Naive thymus-derived CD4-positive, alpha-beta T cell (primary cell): ENCODE measurements at places on chromosomes 6 and 20. TPM values are rescaled to one million over a fixed set of nuclear protein-coding genes. Genes with fewer than 3 reads are reported as not detected.

DNA sequence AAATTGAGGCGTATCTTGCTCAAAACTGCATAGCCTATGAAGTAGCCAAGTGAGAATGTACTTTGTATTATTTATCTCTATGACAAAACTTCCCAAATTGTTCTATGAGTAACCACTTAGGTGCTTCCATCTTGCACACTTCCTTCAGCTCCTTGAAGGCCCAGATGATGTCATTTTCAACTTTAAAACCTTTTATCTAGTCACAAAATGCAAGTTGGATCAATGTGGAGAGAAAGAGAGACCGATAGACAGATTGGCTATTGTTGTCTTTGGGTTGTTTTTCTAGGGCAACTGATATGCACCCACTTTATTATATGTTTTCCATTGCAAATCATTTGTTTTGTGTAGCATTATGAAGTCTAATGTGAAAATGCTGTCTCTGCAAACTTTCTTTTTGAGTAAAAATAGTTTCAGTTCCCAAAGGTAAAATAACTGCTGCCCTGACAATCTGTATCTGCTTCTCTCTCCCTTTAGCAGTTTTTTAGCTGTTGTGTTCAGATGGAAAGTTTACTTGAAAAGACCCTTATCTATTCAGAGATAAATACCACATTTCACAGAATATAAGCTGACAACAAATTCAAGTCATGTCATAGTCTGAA, 73.7 kb upstream of the CITED2 start:
- no peak for DNase-seq

DNA sequence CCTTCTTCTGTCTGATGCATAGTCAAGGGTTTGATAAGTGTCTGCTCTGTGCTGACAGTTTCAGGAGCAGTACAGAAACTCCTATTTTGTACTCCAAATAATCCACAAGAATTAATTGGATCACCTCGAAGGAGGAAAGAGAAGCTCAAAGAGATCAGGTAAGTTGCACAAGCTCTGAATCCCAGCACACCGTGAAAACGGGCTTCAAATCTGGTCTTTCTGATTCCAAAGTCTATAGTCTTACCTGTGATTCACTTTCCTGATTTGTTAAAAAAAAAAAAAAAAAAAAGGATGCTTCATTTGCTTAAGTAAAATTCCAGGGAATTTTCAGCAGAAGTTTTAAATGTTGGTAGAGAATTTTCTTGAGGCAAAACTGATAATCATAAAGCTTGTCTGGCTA, 155.8 kb upstream of the ESR1 start:
- DNase-seq, result no peak

DNA sequence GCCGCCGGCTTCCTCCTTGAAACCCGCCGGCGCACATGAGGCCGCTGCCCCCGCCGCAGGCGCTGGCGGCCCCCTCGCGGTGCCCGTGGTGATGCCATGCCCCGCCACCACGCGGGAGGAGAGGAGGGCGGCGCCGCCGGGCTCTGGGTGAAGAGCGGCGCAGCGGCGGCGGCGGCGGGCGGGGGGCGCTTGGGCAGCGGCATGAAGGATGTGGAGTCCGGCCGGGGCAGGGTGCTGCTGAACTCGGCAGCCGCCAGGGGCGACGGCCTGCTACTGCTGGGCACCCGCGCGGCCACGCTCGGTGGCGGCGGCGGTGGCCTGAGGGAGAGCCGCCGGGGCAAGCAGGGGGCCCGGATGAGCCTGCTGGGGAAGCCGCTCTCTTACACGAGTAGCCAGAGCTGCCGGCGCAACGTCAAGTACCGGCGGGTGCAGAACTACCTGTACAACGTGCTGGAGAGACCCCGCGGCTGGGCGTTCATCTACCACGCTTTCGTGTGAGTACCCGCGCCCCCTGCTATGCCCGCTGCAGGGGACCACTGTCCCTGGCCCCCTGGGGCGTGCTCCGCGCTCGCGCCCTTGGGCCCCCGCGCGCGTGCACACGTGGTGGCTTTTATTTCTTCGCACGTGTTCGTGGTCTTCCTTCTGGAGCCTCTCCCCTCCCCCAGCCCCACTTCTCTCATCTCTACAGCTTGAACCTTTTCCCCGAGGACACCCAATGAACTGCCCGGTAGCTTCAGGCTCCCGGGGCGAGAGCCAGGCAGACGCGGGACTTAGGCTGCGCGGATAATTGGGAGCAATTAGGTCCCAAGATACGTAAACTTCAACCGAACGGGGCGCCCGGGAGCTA, 453 bp downstream of the KCNQ5 start:
- peak; percentile 51 for DNase-seq

GRCh38 chr6:100839419-100839818, 41.7 kb downstream of the ASCC3 start:
- DNase-seq, result no peak

- DNase-seq, result no peak
Observed at GRCh38 chr20:13671512-13671911, 32.8 kb upstream of the TASP1 start.

DNA sequence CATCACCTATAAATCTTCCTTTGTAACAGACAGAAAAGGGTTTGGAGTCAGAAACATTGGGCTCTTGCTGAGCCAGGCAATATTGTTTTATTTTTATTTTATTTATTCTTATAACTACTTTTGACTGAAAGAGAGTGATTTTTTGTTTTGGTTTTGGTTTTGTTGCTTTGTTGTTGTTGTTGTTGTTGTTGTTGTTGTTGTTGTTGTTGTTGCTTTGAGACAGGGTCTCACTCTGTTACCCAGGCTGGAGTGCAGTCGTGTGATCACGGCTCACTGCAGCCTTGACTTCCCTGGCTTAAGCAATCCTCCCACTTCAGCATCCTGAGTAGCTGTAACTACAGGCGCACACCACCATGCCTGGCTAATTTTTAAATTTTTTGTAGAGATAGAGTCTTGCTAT, 15.0 kb upstream of the SLC13A3 start:
- no peak for DNase-seq

The TASP1 gene
- polyA plus RNA-seq, result 19.3 TPM

The SUPT3H gene
- polyA plus RNA-seq, result 15.5 TPM
